ENCODE measurements at places on chromosomes 1 and 21.
A peak's percentile ranks its signal among the peaks of the same experiment; 100 is the strongest.

- no peak for DNase-seq
These were observed 71.4 kb downstream of the DDR2 start for GRCh38 chr1:162703708-162704107.

- DNase-seq = no peak
These were observed at the start of gene FHL3 for GRCh38 chr1:38005195-38006007. FHL3 (minus strand) TSS chr1:38005514; CDS start chr1:37999412, 6,102 bp downstream.

- no peak for DNase-seq
These were observed 1123.3 kb upstream of the B3GALT2 start for GRCh38 chr1:194309697-194310096.

- no peak for DNase-seq
These were observed 27.5 kb downstream of the RGS8 start for GRCh38 chr1:182656842-182657397.

DNA sequence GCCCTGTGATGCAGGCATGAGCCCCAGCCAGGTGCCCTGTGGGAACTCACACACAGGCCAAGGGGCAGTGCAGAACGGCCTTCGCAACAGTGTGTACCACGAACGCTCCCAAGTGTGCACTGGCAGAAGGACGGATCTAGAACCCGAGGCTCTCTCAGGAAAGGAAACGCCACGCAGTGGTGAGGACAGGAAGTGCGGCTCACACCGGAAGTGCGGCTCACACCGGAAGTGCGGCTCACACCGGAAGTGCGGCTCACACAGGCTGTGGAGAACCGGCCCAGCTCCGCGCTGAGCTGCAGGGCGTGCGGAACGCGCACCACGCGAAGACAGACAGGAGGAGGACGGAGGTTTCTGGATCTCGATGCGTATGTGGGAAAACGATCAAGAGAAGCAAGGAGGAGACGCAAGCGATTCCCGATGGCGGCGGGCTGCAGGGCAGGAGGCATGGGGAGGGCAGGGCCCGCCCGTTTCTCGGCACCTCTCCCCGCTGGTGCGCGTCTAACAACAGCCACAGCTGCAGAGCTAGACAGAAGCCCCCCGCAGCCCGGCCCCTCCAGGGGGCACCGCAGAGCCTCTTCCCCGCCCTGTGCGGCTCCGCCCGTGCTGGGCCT is 35.9 kb upstream of the TMEM52 start:
- DNase-seq = peak; percentile 31

- no peak for DNase-seq
These were observed 66.6 kb downstream of the BACE2 start for GRCh38 chr21:41234569-41234968.

DNA sequence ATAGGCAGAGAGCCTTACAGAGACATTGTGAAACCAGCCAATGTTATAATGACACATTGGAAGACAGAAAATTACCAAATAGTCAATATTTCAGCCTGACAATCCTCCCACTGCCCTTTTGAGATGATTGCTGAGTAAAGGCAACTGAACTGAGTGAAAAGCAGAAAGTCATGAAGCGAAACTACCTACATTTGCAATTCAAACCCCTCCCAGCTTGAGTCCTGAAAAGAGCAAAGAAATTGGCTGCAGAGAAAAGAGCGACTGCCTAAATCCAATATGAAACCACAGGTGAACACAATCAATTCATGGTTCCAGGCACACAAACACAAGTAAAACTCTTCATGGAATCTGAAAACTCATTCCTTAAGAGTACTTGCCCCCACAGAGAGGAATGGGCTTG is 143.4 kb upstream of the CHRM3 start:
- DNase-seq = no peak

All from stimulated activated CD4-positive, alpha-beta T cell treated with anti-CD3 and anti-CD28 coated beads, Interleukin-1b, Interleukin-23, amount 100 ng/mL, for 48 hours (primary cell).